ENCODE measurements at places on chromosomes 12 and 14.

DNA sequence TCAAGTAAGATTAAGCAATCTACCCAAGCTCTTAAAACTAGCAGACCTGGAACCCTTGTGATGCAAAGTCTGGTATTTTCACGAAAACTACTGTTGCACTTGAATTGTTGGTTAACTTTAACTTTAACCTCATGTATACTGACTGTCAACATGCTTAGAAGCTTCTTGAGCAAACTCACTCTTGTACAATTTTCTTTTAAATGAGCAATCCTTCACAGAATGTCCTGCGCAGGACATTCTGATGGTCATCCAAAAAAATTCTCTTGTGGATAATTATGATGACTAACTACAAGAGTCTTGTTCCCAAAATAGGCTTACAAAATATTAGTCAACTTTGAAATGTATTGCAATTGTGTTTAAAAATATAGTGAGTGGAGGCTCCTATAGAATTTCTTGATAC is 54.0 kb upstream of the PDE3A start:
- no peak for DNase-seq

DNA sequence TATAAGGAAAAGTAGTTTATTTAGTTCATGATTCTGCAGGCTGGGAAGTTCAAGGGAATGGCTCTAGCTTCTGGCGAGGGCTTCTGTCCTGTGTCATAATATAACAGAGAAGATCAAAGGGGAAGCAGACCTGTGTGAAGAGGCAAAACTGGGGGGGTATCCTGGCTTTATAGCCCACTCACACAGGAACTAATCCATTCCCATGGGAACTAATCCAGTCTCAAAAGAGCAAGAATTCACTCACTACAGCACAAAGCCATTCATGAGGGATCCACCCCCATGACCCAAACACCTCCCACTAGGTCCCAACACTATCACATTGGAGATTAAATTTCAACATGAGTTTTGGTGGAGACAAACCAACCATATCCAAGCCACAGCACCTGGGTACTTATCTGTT is 6.9 kb downstream of the ALDH6A1 start:
- DNase-seq, result no peak

GRCh38 chr14:61176686-61177085 is 104.5 kb downstream of the TMEM30B start:
- DNase-seq, result no peak

DNA sequence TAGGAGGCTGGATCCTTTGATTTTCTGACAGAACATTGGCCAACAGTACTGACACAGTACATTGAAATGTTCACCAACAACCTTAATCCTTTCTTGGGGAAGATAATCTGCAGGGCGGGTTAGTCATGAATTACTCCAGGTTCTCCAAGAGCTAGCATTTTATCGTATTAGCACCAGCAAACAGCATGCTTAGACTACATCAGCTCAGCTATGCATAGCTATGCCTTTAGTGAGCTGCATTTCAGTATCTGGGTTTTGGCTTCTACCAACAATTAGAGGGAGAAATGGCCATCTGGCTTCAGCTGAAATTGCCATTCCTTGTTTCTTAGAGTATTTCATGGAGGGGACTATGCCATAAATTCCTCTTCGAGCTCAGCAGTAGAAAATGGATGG is 33.8 kb downstream of the SAMD4A start:
- DNase-seq, result no peak

- no peak for DNase-seq
Measured at GRCh38 chr12:53143355-53143754, 37.2 kb upstream of the ZNF740 start.

Data from activated naive CD8-positive, alpha-beta T cell treated with anti-CD3 and anti-CD28 coated beads for 36 hours (primary cell).